Activated naive CD4-positive, alpha-beta T cell treated with anti-CD3 and anti-CD28 coated beads, Interleukin-2, amount 50 U/mL, for 16 hours (primary cell): ENCODE measurements at places on chromosomes 13 and 19.

- no peak for DNase-seq
These were observed 20.9 kb upstream of the LSM14A start for GRCh38 chr19:34151439-34151838.

GRCh38 chr19:7213628-7214323 lies 80.4 kb downstream of the INSR start:
- DNase-seq: no peak

DNA sequence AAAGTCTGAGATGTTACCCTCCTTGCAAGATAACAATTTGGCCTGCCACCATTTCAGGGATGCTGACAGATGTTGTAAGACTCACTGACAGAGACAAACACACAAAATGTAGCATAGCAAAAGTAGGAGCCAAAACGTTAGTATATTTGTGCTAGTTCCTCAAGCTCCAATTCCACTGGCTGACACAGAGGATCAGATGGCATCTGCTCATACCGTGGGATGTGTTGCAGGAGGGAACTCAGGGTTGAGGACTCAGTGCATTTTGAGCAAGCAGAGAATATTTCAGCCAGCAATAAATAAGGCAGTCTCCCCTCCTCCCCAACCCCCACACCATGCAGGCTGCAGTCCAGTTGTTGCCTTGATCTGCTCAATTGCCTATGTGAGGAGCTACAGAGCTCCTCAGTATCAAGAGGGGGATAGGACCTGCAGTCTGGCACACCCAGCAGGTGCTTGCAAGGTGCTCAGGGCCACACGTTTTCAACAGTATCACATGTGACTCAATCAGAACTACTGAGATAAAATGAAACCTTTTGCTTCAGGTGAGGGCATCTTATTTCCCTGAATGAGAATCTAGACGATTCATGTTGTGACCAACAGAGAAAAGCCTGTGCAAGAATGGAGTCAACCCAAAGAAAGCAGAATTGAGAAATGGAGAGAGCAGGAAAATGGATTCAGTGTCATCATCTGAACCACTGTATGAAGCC lies 23.6 kb upstream of the LRCH1 start:
- no peak for DNase-seq

- no peak for DNase-seq
These were observed 21.6 kb downstream of the CPAMD8 start for GRCh38 chr19:17005000-17005399.

- no peak for DNase-seq
These were observed 17.6 kb upstream of the SLC7A1 start for GRCh38 chr13:29613101-29613500.

GRCh38 chr13:30963791-30964190 lies 31.3 kb downstream of the TEX26 start:
- DNase-seq: no peak

- DNase-seq: no peak
These were observed 942.2 kb downstream of the PCDH17 start for GRCh38 chr13:58573743-58574142.

DNA sequence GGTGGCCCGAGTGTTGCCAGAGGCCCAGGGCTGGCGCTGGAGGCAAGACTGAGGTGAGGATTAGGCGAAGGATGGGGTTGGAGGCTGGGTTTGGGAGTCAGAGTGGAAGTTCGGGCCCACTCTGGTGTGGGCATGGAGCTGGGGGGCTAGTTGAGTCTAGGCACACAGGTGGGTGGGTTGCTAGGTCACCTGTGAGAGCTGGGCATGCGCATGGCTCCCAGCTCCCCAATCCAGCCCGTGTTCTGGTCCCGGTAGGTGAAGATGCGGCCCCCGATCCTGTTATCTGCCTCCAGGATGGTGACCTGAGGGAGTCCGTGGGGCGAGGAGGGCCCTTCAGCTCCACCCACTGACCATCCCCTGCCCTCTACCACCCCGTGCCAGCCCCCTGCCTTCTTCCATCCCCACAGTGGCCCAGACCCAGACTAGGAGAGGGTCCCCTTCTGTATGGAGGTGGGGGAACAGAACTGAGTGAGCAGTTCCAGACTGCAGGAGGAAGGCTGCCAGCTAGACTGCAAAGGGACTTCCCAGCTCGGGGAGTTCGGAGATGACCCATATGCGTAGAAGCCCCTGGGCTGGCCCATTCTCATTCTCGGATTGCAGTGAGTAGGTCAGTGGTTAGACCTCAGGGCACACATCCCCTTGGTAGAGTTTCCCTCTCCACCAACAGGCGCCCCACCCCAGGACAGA lies 1.7 kb downstream of the IL4I1 start:
- DNase-seq: no peak

DNA sequence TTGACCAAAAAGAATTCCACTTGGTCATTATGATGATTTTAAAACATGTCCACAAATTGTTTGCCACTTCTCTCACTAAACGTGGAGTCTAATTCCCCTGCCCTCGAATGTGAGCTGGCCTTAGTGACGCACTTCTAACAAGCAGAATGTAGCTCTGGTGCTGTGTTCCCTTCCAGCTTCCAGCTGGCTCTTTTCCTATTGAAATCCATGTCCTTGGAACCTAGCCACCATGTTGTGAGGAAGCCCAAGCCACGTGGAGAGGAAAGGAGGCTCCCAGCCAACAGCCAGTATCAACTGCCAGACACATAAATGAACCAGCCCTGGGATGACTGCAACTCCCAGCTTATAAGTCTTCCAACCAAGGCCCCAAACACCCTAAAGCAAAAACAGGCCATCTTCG lies 23.6 kb upstream of the CEBPA start:
- no peak for DNase-seq

GRCh38 chr19:13784731-13785452 lies 10.4 kb upstream of the ZSWIM4 start:
- DNase-seq: peak; percentile 73

DNA sequence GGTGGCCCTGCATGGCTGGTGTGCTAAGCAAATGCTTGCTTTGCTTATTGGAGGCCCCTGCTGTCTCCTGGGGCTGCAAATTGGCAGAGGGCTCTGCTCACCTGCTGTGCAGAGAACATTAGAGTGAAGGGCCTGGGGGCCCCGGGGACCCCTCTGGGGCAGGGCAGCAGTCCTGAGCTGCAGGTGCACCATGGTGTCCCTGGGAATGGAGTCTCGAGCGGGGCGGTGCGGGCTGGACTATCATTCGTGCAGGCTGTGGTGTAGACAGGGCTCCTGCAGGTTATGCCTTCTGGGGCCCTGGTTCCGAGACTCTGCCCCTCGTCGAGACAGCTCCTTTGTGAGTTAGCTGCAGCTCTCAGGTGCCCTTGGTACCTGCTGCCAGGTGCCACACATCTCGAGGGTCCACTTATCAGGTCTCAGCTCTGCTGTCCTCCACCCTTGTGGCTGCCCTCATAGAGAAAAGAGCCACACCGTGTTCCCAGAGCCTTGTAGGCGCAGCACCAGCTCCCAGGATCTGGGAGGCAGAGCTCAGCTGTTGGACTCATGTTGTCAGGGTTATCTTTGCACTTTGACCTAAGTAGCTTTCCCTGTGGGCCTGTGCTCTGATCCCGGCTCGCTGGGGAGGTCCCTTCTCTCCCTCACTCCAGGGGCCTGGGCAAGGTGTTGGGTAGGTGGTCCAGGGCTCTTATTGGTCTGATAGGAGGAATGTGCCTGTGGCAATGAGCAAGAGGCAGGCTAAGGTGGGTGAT lies 58.0 kb upstream of the ZNF536 start:
- DNase-seq: no peak

DNA sequence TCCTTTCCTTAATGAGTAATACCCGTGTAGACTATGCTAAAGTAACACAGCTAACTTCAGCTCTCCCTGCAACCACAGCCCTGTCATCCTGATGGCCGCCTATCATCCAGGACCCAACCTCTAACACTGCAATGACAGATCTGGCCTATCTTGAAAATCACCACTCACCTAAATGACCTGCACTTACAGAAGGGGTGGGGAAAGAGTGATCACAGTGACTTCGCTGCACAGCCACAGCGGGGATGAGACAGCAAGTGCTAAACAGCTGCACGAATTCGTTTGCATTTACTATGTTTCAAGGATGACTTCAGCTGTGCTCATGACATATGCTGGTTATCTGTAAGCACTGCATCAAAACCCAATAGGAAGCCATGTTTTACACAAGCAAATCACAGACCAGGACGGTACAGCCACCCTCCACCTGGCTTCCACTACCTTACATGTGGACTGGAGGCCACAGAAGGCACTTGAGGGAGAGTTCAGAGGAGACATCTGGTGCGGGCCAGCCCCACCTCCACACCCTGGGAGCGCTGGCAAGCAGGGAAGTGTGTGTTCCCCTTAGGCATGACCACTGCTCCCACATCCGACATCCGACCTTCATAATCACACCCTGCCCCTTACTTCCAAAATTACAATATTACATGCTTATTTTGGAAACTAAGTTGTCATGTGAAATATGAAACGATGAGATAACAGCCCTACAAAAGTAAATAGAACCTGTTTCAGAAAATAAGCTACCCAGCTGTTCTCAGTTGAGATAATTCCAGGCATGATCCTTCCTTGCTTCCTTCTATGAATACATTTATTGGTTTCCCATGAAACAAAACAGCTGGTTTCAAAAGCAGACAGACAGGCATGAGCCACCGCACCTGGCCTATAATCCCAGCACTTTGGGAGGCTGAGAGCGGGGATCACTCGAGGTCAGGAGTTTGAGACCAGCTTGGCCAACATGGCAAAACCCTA lies 95.7 kb downstream of the STK24 start:
- no peak for DNase-seq

DNA sequence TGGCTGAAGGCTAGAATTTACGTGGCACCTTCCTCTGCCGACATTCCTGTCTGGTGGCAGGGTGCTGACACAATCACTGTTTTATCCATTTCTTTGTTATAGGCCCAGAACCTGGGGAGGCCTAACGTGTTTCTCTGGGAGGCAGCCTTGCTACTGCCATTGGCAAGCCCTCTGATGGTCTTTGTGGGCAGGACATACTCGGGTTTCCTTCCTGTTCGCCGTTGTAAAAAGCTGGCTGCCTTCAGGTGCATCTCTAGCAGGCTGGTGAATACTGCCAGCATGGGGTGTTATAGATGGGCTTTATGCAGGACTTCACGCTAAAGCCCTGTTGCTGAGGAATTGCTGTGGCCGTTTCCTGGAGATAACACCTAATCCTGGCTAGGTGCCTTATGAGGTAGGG lies 28.1 kb downstream of the B3GLCT start:
- no peak for DNase-seq

DNA sequence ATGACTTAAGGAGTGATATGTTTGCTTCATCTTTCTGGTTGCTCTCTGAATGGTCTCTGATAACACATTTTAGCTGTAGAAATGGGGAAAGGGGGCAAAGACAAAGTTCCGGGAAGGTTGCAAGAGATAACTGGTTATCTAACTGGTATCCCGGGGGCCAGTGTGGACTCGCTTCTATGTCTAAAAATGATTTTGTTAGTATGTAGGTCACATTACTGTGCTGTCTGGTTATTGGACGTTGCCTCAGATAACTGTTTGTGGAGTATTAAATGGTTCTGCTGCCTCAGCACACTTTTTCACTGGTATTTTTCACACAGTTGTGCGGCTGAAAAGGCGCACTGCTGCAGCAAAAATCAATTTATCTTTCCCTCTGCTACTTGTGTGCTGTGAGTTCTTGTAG lies 63.0 kb upstream of the ZNF536 start:
- DNase-seq: no peak

DNA sequence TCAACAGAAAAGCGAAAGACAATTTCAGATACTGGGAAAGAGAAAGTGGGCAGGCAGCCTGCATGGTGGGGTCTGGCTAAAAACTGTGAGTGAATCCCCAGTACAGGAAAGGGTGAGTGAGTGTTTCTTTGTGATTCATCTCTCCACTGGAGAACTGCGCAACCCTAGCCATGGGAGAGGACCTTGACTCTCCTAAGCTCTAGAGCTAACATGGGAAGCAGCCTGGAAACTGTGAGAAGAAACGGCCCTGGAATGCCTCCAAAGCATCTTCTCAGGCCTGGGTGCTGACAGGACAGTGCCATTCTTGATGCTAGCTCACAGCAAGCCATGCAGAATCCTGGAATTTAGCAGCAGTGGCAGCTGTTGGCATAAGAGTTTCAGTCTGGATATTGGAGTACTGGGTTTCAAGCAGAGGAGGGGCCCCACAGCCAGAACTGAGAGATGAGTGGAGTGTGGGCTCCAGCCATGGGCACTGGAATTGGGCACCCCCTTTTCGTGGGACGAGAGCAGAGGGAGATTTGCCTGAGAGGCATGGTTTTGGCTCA lies 18.7 kb upstream of the SLAIN1 start:
- no peak for DNase-seq

DNA sequence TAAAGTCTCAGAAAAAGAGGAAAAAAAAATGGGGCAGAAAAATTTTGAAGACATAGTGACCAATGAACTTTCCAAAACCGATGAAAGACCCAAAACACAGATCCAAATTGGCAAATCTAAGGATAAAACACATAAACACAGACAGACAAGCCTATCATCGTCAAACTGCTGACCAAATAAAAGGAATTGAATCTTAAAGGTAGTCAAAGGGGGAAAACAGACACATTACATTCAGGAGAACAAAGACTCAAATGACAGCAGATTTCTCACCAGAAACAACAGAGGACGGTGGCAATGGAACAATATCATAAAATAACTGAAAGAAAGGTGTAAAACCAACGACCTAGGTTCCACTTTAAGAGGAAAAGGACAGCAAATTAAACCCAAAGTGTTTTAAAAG lies 10.2 kb downstream of the RBM26 start:
- DNase-seq: no peak

DNA sequence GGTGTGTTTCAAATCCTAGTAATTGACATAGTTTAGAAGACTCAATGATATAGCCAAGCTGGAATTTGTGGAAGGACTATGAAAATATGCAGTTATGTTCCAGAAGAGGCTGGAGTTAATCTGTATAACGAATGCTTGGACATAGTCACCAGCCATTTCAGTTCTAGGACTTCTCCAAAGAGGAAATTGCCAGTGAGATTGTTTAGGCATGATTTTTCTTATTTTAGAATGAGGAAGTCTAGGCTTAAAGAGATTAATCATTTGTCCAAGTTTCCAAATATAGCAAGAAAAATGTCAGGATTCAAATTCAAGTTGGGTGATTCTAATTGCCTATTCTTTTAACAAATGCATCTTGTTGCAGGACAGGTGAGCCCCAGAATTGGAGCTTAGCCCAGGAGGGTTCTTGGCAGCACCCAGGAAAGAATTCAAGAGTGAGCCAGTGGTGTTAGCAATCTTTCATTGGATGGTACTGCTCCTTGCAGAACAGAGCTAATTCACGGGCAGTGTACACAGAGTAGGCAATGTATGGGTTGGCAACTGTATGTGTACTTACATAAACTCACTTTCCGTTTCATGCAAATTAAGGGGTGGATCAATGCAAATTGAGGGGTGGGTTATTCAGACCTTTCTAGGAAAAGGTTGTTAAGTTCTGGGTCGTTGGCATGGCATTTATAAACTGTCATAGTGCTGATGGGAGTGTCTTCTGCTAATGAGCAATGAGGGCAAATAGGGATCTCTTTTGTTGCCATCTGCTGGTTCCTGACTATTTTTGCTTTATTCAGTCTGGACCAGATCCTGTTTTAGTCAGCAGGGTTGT lies 763.1 kb upstream of the SLITRK1 start:
- no peak for DNase-seq

DNA sequence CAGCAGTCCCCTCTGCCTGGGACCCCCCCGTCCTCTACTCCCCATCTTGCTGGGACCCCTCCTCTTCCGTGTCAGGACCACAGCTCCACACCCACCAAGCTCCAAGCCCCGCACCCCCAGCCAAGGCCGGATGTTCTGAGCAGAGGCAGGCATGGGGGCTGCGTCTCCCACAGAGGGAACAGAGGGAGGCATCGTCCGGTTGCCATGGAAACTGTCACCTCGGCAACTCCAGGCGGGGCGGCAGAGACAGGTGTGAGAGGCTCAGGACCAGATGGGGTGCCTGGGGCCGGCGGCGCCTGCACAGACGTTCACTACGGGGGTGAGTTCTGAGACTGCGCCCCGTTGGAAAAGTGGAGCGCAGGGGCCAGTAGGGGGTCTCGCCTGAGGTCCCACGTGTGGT lies 5.4 kb downstream of the RNU6-9 start:
- no peak for DNase-seq
